ENCODE measurements at places on chromosomes 6 and 20.
A peak's percentile ranks its signal among the peaks of the same experiment; 100 is the strongest.

DNA sequence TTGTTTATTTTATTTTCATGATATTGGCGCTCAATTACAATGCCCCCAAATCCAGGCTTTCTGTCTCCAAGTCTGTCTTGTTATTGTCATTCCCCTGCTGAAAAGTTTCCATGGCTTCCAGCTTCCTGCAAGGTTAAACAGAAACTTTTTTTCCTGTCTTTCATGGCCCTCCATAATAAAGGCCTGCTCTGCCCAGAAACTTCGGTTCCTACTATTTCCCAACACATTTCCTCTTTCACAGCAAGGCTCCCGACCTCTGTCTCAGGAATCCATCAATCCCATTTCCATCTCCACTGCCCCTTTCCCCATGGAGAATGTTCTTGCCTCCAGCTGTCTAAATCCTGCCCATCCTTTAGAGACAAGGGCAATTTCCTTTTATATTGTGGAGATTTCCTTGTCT lies 365.2 kb upstream of the JARID2 start:
- no peak for DNase-seq

DNA sequence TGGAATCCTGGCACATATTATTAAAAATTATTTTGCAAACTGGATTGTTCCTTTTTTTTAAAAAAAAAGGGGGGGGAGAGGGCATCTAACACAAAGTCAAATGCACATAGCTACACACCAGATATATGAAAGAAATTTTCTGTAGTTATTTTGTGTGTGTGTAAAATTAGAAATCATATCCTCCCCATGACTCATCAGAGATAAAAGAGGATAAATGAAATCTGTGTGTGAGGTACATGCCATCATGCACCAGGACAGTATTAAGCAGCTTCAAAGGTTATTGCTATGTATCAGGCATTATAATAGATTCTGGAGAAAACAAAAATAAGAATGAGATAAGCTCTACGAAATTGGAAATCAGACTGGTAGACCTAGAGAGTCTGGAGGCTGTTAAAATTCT lies 5.2 kb downstream of the BTBD9 start:
- no peak for DNase-seq

DNA sequence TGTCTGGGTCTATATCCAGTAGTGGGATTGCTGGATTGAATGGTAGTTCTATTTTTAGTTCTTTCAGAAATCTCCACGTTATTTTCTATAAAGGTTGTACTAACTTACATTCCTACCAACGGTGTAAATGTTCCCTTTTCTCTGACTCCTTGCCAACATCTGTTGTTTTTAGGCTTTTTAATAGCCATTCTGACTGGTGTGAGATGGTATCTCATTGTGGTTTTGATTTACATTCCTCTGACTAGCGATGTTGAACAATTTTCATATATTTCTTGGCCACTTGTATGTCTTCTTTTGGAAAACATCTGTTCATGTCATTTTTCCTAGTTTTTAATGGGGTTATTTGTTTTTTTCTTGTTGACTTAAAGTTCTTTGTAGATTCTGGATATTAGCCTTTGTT lies 99.3 kb downstream of the BMP2 start:
- DNase-seq = no peak

DNA sequence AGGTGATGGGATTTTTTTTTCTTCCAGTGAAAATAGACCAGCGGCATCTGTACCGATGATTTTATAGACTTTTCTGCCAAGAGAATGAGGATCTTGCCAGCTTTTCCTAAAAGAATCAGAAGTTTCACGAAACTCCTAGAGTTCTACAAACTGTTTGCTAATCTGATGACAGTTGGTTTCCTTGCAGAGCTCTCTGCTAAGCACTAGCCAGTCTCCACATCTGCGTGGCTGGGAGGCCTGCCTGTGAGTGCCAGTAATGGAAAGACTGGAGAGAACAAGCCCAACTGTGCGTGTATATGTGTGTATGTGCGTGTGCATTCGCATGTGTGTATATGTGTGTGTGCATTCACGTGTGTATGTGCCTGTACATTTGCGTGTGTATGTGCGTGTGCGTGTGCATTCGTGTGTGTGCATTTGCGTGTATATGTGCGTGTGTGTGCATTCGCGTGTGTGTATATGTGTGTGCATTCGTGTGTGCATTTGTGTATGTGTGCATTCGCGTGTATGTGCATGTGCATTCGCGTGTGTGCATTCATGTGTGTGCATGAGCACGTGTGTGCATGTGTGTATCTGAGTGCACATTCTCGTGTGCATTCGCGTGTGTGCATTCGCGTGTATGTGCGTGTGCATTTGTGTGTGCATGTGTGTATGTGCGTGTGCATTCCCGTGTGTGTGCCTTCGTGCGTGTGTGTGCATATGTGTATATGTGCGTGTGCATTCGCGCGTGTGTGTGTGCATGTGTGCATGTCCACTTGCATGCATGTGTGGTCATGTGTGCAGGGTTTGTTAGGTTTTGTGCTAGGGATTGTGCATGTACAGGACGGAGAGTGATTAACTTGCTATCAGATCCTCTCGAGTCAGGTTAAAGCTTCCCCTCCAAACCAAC lies 379.4 kb downstream of the TAF4 start:
- no peak for DNase-seq

DNA sequence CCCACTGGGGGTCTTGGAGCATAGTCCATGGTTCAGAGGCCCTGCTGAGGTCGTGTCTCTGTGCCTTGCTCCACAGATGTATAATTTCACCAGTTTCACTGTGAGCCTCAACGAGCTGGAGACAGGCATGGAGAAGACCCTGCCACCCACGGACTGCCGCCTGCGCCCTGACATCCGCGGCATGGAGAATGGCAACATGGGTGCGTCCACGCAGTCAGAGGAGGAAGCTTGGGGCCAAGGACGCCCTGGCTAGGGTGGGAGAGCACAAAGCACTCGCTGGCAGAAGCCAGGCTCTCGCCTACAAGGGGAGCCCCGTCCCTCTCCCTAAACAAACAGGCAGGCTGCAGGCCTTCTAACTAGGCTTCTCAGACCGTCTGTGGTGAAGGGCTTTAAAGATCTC lies 13.7 kb upstream of the ADRM1 start:
- DNase-seq = no peak

GRCh38 chr20:50628332-50628731 lies 63.0 kb downstream of the RIPOR3 start:
- peak; percentile 10 for DNase-seq

DNA sequence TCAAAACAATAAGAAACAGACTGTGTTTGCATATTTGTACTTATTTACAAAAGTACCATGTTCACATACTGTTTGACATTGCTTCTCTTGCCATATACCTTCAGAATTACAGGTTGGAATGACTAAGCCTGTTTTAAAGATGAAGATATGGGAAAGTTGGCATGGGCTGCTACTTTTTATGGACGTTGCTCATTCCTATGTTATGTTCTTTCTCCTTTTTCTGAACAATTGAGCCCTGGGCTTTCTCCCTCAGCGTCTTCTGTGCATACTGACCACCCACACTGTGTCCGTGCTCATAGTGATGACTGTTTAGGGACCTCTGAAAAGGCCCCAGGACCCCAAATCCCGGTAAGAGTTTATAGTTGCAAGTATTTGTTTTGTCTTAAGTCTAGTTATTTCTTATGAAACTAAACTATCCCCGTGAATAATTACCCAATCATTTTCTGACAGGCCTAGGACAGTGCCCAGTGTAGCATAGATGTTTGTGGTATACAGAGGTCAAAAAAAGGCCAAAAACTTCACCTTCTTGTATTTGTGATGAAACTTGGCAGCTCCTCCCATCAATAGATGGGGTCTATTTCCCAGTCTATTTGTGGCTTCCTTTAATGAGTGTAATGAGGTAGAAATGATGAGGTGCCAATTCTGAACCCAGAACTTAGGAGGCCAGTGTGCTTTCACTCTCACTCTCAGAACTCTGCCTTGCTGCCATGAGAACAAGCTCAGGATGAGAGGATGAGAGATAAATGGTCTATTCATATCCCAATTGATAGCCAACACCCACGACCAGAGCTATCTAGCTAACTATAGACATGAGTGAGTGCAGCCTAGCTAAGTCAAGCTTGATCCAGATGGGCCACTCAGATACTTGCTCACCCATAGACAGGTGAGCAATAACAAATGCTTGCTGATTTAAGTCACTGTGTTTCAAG lies 40.9 kb downstream of the GSTA4 start:
- no peak for DNase-seq

GRCh38 chr6:15763837-15764236 lies 101.0 kb upstream of the DTNBP1 start:
- DNase-seq = no peak

GRCh38 chr6:133740218-133740617 lies 148.7 kb upstream of the TCF21 start:
- DNase-seq = no peak

- DNase-seq = peak; percentile 44
Measured at GRCh38 chr6:69232911-69233448, 563.8 kb downstream of the LMBRD1 start.

GRCh38 chr20:50285376-50286173 lies 94.9 kb downstream of the CEBPB start:
- no peak for DNase-seq

DNA sequence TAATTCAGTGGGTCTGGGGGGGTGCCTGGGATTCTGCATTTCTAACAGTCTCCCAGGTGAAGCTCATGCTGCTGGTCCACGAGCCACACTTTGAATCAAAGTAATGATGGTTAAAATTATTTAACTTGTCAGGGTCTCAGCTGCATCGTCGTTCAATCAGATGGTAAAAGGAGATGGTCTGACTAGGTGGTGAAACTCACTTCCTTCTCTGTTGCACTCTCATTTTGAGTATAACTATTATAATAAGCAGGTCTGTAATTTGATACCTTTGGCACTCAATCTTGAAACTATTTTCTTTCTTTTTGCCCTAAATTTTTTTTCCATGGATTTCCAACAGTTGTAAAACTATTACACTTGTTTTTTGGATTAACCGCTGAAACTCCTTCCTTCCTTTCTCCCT lies 292.5 kb downstream of the FARS2 start:
- DNase-seq = no peak

DNA sequence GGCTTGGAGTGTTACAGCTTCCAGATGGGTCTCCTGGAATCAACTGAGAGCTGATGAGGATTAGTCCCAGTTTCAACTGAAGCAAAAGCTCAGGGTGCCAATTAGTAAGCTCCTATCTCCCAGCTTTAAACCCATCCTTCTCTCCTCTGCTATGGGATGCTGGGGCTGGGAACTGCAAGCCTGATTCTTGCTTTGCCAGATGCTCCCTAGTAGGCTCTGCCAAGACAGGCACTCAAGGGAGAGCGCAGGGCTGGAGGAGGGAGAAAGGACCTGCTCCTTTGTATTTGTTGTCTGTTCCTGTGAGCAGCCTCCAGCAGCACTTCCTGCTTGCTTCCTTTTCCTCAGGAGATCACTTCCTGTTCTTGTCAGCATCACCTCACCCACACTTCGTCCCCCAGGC lies 309.7 kb downstream of the KIF16B start:
- no peak for DNase-seq

GRCh38 chr6:168060521-168060931 lies 18.5 kb downstream of the FRMD1 start:
- no peak for DNase-seq

- no peak for DNase-seq
Measured at GRCh38 chr6:55388211-55388610, 60.9 kb downstream of the GFRAL start.

GRCh38 chr6:81933608-81934051 lies 181.1 kb upstream of the TENT5A start:
- no peak for DNase-seq

DNA sequence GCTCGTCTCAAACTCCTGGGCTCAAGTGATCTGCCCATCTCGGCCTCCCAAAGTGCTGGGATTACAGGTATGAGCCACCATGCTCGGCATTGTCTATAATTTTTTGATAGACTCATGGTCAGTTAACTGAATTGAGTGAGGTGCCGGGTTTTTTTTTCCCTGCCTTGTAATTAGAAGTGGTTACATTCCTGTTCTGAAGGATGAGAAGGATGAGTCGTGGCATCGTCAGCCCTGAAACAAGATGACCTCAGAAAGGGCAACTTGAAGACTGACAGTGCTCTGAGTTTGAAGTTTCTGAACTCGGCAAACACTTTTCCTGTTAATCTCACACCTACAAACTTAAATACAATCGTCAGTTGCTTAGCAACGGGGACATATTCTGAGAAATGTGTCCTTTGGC lies 158.7 kb upstream of the PDE10A start:
- no peak for DNase-seq

DNA sequence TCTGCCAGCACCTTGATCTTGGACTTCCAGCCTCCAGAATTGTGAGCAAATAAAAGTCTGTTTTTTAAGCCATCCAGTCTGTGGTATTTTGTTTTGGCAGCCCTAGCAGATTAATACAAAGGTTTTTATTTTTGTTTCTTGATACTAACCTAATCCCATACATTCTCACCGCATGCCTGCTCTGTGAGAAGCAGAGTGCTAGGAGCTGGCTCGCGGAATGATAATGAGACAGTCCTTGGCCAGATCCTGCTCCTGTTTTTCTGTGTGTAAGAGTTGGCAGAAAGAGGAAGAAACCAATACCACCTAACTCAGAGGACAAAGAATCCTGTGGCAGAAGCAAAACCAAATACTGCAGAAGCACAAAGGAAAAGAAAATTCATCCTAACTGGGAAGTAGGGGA lies 82.6 kb downstream of the KIF16B start:
- no peak for DNase-seq

DNA sequence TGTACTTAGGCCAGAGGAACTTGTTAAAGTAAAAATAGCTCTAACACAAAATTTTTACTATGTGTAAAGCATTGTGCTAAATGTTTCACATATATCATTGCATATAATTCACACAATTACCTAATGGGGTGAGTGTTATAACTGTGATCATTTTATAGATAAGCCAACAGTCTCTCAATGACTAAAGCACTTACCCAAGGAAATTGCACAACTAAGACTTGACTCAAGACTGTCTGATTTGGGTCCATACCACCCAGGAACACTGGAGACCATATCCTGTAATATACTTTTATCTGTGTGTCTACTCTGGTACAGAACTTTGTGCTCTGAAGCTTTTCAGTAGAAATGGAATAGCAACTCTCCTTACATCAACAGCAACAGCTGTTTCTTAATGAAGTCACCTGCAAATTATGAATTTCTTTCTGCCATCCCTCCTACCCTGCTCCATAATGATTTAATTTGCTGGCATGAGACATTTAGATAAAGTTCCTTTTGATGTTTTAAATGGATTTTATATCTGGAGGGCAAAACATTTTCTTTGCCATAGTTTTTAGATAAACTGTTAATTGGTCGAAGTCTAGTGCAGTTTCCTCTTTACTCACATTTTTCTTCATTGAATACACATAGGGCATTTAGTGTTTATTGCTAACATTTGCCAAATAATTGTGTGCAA lies 47.5 kb downstream of the TSPYL4 start:
- no peak for DNase-seq

- DNase-seq = no peak
Measured at GRCh38 chr20:46761566-46761965, 52.1 kb downstream of the SLC2A10 start.
